H54 (cell line): ENCODE measurements at places on chromosomes 16 and 17.

DNA sequence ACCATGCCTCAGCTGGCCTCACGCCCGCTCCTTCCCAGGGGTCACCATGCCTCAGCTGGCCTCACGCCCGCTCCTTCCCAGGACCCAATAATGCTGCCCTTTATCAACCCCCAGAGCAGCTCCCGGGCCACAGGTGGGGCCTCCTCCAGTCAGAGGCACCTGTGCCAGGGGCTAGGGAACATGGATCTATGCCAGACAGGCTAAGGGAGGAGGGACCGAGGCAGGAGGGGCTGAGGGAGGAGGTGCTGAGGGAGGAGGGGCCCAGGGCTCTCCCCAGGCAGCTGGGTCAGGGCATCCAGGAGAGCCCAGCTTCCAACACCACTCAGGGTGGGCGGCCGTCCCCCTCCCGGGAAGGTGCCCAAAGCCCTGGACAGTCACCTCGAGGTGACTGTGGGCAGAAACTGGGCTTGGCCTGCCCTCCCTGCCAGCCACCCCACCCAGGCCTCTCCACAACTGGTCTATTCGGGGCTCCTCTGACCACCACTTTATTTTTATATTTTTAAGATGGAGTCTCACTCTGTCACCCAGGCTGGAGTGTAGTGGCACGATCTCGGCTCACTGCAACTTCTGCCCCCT is 19.4 kb downstream of the UTS2R start:
- no peak for DNase-seq

DNA sequence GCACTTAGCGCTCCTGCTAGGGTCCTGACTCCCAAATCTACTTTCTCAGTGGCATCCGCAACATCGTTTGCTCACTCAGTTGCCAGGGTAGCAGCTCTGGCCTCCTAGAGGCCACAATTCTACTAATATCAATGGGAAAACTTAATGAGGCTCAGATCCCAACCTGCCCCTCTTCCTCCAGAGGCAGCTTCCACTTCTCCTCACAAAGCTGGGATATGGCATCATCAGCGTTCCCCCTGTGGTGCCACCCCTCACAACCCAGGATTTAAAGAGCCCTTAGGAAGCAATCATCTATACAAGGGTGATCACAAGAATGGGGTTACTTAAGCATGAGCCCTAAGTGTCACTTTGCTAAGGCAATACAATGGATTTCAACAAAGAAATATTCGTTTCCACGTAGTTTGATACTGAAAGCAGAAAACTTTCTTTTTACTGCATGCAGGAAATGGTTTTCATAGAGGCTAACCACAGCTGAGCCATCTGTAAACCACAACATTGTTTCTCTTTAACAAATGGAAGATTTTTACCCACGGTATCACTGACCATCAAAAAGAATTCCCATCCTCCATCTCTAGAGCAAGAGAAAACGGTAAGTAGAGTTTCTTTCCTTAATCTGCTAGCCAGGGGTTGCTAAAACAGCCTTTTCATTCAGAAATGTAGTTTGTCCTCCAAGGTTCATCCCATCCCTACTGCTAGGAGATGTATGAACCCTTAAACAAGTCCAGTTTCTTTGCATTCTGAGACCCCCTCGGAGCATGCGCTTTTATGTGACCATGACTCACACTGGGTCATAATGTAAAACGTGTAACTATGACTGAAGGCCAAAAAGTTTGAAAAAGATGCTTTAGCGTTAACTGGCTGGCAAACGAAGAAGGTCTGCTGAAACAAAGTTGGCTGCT is 68.3 kb upstream of the BCAR1 start:
- no peak for DNase-seq

DNA sequence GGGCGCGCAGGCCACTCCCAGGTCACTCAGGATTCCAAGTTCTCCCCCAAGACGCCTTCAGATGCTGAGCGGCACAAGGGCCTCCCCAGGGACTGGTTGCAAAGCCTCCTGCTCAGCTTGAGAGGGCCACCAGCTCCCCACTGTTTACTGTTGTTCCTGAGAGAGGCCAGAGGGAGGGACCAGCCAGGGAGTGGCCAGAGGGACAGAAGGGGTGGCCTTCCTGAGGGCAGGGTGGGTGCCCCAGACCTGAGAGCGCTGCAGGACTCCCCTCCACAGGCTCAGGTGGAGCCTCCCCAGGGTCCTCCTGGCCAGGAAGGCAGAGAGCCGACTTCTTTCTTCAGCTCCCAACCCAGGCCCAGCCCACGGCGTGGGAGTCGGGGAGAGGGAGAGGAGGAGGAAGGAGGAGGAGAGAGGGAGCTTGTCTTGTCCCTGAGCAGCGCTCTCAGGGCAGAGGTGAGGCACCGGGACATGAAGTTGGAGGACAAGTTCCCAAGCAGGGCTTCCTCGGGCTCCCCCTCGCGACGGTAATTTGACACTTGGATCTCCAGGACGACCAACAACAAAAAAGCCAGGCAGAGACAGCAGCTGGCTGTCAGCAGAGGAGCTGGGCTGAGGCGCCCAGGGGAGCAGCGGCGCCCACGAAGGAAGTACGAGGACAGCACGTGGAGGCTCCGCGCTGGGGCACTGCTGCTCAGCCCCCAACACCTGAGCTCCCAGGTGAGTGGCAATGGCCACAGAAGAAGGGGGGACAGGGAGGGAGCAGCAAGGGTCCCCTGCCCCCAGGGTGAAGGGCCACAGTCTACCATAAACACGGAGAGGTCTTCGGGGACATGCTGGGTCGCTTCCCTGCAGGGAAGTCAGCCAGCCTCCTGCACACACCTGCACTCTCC is 497 bp downstream of the SMIM5 start:
- DNase-seq, result peak; percentile 98

DNA sequence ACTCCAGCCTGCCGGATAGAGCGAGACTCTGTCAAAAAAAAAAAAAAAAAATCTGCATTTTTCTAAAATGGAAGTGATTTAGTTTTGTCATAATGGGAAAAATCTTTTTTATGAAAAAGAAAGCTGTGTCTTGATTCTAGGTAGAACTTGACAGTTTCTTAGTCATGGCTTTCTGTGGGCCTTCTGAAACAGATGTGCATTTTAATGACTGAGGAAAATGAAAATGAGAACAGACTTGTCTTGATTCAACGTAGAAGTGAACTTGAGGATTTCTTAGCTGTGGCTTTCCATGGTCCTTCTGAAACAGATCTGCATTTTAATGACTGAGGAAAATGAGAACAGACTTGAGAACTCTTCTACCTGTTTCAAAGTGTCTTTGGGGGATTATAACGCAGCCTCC is 171.7 kb downstream of the VPS53 start:
- DNase-seq, result no peak

DNA sequence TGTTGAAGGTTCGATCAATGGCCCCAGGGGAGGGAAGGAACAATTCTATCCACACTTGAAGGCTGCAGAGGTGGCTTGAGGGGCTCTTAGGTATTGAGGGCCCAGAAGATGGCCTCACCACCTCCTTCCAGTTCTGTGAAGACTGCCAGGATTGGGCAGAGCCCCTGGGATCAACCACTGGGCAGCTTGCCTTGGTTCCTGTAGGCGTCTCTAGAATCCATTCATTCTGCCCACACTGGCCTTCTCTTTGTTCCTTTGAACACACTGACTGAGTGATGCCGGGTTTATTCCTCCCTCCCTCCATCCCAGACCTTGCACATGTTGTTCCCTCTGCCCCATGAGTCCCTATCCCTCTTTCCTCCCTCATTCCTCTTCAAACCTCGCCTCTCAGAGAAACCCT is 50.5 kb downstream of the SYT17 start:
- DNase-seq, result no peak

DNA sequence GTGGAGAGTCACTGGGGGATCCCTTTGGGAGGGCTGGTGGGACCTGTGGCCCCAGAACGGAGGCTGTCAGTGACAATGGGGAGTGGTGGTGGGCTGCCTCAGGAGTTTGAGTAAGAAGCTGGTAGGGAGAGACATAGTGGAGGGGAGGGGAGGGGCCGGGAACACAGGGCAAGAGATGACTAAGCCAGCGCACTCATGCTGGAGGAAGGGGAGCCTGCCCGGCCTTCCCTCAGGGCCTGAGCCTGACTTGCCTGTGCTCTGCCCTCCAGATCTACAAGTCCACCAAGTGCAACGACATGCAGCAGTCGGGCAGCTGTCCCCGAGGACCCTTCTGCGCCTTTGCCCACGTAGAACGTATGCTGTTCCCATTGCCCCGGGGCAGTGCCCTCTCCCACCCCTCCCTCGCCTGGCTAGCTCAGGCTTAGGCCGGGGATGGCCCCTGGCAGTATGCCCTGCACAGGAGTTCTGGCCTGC is 29.3 kb downstream of the UNC13D start:
- peak; percentile 97 for DNase-seq

DNA sequence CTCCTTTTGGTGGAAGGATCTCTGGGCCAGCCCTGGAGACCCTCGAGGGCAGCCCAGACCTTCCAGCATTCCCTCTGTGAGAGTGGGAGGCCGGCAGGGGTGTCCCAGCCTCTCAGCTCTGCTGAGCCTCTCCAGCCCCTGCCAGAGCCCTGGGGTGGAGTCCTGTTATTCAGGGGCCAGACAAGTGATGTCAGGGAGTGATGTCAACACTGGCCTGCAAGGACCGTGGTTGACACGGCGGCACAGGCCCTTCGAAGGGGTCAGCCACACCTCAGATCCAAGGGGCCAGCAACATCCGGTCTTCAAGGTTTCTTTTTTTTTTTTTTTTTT is 231.2 kb downstream of the KATNIP start:
- no peak for DNase-seq

- no peak for DNase-seq
Measured at GRCh38 chr17:57744195-57745170, 616 bp downstream of the CCDC182 start.

- DNase-seq, result no peak
Measured at GRCh38 chr16:4507588-4508345, 30.8 kb downstream of the CDIP1 start.

- peak; percentile 10 for DNase-seq
Measured at GRCh38 chr17:59746849-59747445, 39.5 kb downstream of the VMP1 start.

GRCh38 chr16:86994651-86995171 is 322.5 kb downstream of the C16orf95 start:
- DNase-seq, result peak; percentile 94

DNA sequence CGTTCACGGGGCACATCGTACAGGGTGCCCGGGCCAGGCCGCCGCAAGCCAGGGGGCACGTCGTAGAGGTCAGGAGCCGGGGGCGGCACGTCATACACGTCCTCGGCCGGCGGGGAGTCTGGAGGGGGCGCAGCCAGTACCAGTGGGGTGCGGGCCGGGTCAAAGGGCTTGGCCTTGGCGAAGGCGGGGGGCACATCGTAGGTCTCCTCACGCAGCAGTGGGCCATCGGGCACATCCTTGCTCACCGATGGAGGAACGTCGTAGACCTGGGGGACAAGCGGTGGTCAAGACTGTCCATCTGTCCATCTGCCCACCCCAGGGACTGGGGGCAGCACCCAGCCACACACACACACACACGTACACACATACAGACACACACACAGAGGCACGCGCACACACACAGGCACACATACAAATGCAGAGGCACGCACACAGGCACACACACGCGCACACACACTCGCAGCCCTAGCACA is 15.7 kb downstream of the BCAR1 start:
- DNase-seq, result no peak

DNA sequence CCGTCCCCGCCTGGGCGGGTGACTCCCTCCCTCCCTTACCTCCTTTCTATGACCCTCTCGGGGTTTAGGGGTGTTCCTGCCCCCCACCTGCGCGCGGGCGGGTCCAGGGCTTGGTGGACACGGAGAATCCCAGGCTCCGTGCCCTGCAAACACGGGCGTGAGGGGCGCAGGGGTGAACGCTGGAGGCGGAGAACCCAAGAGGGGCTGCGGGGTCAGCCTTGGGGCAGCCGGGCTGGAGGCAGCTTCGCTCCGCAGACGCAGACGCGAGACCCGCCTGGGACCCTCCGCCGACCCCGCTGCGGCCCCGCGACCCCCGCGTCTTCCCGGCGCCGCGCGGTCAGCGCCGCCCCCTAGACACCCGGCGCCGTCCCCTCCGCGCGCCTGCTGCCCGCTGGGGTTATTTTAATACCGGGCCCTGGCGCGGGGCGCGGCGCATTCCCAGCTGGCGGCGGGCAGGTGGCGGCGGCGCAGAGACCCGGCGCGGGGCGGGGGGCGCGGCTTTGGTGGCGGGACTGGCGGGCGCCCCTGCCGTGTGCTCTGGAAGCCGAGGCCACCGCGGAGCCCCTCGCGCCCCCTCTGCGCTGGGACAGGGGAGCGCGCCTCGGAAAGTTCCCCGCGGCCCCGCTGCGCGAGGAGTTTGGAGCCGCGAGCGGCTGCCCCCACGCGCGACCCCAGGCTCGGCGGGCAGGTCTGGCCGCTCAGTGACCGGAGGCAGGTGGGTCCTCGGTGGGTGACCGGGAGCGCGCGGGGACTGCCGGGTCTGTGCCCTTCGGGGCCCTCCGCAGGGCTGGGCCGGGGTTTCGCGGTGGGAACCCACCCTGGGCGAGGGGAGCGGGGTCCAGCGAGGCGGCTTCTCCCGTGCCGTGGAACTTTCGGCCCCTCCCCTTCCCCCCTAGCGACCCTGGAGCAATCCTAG is at the start of gene UTS2R:
UTS2R (plus strand) TSS at position 433 of the 916 bp plus-strand sequence. CDS start 2,560 bp downstream, outside the sequence.
- DNase-seq, result no peak

DNA sequence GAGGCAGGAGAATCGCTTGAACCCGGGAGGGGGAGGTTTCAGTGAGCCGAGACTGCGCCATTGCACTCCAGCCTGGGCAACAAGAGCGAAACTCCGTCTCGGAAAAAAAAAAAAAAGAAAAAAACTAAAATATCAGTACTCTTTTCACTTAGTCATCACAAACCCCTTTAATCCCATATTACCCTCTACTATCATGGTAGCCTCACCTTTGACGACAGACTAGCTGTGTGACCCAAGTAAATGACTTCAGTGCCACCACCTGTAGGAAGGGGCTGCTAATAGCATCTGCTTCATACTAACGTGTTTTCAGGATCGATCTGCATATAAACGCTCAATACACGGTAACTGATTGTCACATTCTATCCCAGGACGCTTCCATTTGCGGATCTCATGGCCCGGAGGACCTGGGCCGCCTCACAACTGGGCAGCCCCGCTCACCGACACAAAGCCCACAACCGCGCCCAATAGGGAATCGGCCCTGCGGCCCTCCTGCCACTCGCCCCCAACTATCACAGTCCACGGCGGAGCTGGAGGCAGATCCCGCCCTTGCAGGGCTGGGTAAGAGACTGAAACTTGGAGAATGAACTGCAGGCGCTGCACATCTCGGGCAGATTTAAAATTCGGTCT is 1.1 kb upstream of the ZNF263 start:
- peak; percentile 71 for DNase-seq

DNA sequence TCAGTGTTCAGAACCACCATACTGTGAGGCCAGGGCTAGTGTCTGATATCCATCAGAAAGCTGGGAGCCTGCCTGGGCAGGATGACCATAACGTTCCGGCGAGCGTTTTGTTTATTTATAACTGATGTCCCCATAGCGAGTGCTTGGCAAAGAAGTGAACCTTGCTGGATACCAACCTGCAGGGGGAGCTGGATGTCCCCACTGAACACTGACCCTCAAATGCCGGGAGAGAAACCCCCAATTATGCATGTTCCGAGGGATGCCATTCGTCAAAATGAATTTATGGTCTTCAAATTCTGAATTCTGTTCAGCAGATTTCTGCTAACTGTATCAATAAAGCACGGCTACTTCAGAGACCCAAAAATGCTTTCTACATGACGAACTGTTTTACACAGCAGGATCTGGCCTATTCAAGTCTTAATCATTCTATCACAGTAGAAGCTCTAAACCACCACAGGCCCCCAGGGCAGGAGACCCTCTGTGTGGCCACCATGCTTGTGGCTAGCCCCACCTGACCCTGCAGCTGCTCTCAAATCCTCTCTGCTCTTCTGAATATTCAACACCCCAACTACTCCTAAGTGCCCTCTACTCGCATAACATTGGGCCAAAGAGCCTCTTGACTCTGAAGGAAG is 15.2 kb downstream of the MED24 start:
- no peak for DNase-seq
